Left renal pelvis (tissue), 4 donors: ENCODE measurements at places on chromosomes 1 and 21.

- DNase-seq = no peak
Observed at GRCh38 chr1:31795096-31795675, 20.6 kb downstream of the SPOCD1 start.

DNA sequence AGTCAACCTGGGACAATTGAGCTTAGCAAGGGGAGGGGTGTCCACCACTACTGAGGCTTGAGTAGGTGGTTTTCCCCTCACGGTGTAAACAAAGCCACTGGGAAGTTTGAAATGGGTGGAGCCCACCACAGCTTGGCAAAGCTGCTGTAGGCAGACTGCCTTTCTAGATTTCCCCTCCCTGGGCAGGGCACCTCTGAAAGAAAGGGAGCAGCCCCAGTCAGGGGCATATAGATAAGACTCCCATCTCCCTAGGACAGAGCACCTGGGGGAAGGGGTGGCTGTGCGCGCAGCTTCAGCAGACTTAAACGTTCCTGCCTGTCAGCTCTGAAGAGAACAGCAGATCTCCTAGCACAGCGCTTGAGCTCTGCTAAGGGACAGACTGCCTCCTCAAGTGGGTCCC, 758.4 kb downstream of the LTN1 start:
- DNase-seq = no peak

DNA sequence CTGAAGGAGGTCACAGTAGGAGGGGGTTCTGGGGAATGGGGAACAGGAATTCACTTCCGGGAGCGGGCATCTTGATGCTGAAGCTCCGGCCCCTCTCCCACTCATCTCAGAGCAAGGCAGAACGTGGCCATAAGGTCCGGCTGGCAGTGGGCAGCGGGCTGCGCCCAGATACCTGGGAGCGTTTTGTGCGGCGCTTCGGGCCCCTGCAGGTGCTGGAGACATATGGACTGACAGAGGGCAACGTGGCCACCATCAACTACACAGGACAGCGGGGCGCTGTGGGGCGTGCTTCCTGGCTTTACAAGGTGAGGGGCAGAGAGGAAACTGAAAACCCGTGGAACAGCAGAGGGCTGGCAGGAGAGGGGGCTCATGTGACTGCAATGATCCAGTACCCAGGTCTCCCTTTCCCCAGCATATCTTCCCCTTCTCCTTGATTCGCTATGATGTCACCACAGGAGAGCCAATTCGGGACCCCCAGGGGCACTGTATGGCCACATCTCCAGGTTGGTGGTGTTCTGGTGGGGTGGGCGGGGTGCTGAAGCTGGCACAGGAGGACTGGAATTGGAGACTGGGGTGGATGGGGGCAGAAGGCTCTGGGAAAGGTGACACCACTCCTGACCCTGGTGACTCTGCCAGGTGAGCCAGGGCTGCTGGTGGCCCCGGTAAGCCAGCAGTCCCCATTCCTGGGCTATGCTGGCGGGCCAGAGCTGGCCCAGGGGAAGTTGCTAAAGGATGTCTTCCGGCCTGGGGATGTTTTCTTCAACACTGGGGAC, 3.0 kb downstream of the SLC27A3 start:
- no peak for DNase-seq

GRCh38 chr1:40110389-40110788, 13.3 kb upstream of the PPT1 start:
- DNase-seq = no peak

- no peak for DNase-seq
Observed at GRCh38 chr1:39992234-39992633, 37.3 kb downstream of the MFSD2A start.

GRCh38 chr1:161209790-161210409, 5.2 kb upstream of the FCER1G start:
- no peak for DNase-seq

DNA sequence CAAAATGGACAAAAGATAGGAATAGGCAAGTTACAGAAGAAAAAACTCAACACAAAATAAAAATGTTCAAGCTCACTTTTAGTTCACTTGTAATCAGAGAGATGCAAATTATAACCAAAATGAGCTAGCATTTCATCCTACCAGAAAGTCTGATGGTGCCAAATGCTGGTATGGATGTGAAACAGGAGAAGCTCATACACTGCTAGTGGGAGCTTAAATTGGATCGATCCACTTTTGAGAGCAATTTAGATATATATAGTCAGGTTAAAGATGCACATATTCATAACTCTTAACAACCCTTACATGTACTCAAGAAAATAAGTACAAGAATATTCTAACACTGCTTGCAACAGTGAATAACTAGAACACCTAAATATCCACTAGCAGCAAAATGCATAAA, 18.5 kb upstream of the CAMSAP2 start:
- DNase-seq = no peak

GRCh38 chr21:21158376-21158918, 160.2 kb downstream of the NCAM2 start:
- no peak for DNase-seq

DNA sequence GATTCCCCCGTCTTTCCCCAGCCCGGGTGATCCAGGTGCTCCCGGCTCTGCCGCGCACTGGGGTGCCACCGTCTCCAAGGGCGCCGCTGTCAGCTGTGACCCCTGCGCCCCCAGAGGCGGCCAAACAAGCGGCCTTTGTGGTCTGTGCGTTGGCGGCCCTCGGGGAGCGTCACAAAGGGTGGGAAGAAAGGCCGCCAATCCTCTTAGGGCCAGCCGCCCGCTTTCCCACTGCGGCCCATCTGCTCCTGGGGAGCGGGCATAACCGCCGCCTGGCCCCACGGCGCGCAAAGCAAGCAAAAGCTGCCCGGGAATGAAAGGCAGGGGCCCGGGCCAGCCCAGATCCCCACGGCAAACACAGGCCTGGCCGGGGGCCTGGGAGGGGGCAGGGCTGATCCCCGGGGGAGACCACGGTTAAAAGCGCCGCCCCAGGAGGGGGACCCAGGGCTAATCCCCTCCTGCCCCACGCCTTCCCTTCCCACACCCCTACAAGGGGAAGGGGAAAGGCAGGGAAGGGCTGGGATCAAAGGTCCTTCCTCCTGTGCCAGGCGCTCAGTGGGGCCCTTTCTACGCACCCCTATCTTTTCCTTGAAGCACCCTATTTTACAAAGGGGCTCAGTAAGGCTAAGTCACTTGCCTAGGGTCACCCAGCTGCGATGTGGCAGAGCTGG, 24.0 kb downstream of the C1QB start:
- no peak for DNase-seq

DNA sequence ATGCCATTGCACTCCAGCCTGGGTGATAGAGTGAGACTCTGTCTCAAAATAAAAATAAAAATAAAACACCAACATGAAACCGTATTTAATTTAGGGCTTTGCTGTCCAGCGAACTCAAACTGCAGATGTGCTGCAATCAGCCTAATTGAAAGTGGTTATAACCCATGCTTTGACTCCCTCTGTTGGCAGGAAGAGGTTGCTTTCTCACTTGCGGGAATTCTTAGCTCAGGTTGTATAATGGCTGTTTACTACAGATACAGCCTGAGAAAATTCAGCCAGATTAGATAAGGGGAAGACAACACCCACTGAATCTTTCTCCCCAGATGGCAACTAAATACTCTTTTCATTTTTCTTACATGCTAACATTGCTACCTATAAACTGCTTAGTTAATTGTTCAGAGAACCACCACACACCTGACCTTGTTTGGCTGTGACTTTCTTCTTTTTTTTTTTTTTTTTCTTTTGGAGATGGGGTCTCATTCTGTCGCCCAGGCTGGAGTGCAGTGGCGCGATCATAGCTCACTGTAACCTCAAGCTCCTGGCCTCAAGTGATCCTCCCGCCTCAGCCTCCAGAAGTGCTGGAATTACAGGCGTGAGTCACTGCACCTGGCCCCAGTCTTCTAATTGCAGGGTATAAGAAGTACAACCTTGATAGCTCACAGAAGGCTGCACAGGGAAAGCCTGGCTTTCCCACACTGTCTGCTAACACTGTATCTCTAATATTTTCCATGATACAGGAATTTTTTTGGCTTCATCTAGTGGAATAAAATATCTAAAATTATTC, 34.6 kb downstream of the DNTTIP2 start:
- DNase-seq = peak; percentile 56

DNA sequence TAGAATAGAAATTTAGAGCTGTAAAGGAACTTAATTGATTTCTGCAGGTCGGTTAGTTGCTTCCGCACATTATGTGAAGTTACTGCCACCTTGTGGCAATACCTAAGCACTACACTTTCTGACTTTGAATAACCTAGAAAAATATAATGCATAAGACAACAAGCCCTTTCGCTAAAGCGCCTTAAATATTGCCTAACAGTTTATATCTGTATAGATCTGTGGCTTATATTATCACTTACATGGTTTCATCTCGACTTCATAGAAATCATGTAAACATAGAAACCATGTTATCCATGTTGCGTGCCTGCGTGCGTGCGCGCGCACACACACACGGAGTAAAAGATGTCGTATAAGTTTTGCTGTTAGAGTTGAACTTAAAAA, 10.9 kb upstream of the IFI16 start:
- no peak for DNase-seq

- no peak for DNase-seq
Observed at GRCh38 chr1:184533915-184534314, 147.1 kb downstream of the C1orf21 start.

DNA sequence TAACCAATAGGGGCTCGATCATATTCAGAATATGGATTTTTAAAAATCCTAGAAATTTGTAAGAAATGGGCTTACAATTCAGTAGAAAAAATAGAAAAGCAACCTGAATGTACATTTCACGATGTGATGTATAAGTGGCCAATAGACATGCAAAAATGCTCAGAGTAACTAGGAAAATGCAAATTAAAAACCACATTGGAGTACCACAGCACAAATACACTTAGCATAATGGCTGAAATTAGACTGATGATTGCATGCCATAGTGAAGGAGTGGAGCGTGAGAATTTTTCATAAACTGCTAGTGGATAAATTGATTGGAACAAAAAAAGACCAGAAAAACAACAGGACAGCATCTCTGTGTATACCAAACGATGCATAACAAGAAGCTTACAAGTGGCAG, 102.3 kb downstream of the DYRK1A start:
- no peak for DNase-seq

DNA sequence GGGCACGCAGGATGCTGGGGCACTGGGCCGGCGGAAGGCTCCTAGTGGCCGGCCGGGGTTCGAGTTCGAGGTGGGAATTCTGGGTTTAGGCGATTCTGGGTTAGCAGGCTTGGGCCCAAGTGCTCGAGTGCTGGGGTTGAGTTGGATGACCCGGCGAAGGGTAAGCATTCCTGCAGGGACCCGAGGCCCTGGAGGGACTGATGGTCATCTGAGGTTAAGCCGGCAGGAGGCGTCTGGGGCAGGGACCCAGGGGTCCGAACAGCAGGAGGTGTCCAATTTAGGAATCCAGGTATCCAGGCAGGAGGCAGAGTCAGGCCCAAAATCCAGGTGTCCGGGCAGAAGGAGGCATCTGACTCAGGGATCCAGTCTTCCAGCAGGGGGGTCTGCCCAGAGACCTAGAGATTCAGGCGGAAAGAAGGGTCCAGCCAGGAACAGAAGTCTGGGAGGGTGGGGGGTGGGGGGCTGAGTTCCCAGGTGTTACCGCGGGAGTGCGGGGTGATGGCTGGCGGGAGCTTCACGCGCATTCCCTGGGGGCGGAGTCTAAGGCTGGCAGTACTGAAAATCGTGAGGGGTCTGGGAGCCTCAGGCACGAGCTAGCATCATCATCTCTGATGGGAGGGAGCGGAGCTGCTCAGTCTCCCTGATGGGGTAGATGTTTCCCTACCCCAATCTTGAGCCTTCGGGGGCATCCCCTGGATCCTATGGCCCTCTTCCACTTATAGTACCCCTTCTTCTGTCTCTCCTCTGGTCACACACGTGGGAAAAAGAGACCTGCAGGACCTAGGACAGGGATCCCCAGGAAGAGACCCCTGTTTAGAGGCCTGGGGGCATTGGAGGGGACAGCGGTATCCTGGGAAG, 585 bp downstream of the GPR3 start:
- no peak for DNase-seq

GRCh38 chr1:230816018-230816417, 52.3 kb downstream of the C1orf198 start:
- DNase-seq = no peak

DNA sequence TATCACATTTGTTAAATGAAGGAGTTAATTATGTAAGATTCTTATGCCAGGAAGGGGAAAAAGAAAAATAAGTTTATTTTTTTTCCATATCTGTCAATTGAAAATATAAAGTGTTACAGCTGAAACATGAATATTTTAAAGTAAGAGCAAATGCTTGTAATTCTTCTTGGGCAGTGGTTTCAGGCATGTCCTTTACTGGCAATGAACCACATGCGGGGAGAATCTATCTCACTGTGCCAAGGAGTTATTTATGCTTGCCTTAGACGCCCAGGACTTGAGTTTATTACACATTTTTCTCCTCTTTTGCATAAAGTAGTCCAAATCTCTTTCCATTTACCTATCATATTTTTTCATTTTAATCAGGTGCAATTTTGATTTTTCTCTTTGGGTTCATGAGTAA, 207.8 kb upstream of the NRIP1 start:
- DNase-seq = no peak

- DNase-seq = no peak
Observed at GRCh38 chr1:47697616-47698335, 259.9 kb downstream of the FOXD2 start.

- peak; percentile 10 for DNase-seq
Observed at GRCh38 chr1:197200272-197200899, 53.9 kb upstream of the ASPM start.

GRCh38 chr21:46489800-46490199, 31.1 kb downstream of the DIP2A start:
- no peak for DNase-seq

- no peak for DNase-seq
Observed at GRCh38 chr21:44530903-44531605, 8.9 kb downstream of the KRTAP10-1 start.

DNA sequence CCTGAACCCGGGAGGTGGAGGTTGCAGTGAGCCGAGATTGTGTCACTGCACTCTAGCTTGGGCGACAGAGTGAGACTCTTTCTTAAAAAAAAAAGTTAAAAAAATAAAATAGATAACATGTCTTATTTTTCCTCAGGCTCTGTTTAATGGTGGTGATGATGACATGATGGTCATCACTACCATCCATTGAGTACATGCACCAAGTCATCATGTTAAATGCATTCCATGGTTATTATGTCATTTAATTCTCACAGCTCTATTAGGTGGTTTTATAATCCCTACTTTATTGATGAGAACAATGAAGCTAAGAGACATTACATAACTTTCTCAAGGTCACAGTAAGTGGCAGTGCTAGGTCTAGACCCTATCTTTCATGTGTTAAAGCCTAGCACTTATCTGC, 34.4 kb upstream of the MAB21L3 start:
- no peak for DNase-seq
